H9 (cell line): ENCODE measurements at places on chromosomes 3 and 15. TPM values are rescaled to one million over a fixed set of nuclear protein-coding genes. Genes with fewer than 3 reads are reported as not detected.

GRCh38 chr3:140432229-140432669, 245.6 kb upstream of the TRIM42 start:
- no peak for DNase-seq

DNA sequence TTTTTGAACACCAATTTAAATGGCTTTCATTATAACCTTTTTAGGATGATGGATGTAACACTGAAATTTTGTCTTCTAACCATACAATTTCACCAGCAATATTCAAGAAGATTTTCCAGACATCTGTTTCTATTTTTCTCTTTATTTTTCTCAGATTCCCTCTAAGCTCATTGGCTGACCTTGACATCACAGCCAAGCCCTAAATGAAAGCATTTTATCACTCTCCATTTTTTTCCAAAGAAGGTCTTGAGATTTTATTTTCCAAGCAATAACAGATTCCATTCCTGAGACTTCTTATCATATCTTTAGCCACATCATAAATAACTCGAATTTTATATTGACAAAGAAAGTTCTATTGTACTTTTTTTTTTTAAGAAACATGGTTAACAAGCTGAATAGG, 392.6 kb upstream of the THBS1 start:
- no peak for DNase-seq

GRCh38 chr3:42691816-42692666, 6.7 kb downstream of the KLHL40 start:
- DNase-seq, result no peak

Gene C3orf22
- not detected in 2 replicates for total RNA-seq

Gene SH2D7
- not detected in 2 replicates for total RNA-seq

DNA sequence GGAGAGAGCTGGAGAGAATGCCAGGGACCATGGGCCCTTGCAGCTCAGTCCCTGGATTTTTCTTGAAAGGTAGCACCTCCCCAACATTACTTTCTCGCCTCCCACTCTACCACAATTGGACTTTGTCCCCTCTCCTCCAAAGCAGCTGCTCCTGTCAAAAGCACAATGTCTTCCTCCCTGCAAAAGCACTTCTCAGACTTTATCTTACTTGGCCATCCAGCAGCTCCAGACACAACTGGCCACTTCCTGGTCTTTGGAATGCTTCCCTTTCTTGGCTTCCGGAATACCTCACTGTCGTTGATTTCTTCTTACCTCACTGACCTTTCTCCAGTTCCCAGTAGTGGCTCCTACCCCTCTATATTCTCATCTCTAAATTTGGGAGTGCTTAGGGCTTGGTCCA, 134.6 kb upstream of the PROK2 start:
- no peak for DNase-seq

- no peak for DNase-seq
These were observed 34.3 kb downstream of the DNAH1 start for GRCh38 chr3:52350416-52350815.

DNA sequence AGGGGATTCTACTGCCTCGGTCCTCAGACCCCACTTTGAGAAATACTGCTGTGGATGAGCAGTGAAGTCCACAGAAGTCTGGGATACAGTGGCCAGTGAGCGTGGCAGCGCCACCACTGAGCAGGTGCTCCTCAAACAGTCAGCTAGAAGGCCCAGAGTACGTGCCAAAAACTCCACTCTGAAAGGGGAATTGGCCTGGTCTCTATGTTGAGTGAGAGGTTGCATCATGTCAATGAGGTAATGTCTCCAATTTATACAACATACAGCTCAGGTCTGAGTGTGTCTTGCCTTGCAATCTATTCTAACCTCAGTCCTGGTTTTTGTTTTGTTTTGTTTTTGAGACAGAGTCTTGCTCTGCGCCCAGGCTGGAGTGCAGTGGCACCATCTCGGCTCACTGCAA, 53.3 kb upstream of the ETV5 start:
- DNase-seq, result no peak

- DNase-seq, result no peak
These were observed 186.8 kb upstream of the CGNL1 start for GRCh38 chr15:57189466-57189865.

- DNase-seq, result no peak
These were observed 70.0 kb upstream of the CCDC39 start for GRCh38 chr3:180749322-180749721.

Gene ZMYND10
- total RNA-seq, result 0.61 and 1.4 TPM in 2 replicates

GRCh38 chr3:71090207-71090606, 493.3 kb downstream of the FOXP1 start:
- DNase-seq, result no peak

Gene CKMT1A
- total RNA-seq, result 35.5 and 38.4 TPM in 2 replicates

Gene GUCA1C
- total RNA-seq, result not detected in 2 replicates

DNA sequence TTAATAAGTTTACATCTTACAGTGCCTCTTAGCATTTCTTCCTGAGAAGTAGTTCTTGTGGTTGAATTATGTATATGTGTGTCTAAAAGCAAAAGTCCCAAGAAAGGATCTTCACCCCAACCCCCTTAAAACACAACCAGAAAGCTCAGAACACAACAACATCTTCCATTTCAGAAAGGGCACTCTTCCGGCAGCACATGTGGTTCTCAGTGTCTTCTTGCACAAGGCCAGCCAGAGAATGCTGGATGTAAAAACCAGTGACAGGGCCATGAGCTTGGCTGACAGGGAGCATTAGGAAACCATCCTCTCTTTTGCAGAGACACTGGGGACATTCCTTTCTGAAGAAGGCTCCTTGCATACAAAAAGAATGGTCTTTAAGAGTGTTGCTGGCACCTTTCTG, 45.0 kb downstream of the EEFSEC start:
- DNase-seq, result no peak

Gene ADPRH
- total RNA-seq, result 3.1 and 3.6 TPM in 2 replicates

Gene HLTF
- 41.5 and 44.1 TPM in 2 replicates for total RNA-seq

DNA sequence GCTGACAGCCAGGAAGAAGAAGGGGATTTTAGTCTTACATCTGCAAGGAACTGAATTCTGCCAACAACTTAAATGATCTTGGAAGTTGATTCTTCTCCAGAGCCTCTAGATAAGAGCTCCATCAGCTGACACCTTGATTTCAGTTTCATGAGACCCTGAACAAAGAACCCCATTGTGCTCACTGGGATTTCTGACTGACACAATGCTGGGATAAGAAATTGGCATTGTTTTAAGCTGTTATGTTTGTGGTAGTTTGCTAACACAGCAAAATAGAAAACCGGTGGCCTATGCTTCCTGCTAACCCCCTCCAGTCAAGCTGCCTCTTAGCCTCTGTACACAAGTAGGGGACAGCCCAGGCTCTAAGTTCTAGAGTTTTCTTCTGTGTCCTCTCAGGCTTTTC, 36.2 kb downstream of the MASP1 start:
- DNase-seq, result no peak

DNA sequence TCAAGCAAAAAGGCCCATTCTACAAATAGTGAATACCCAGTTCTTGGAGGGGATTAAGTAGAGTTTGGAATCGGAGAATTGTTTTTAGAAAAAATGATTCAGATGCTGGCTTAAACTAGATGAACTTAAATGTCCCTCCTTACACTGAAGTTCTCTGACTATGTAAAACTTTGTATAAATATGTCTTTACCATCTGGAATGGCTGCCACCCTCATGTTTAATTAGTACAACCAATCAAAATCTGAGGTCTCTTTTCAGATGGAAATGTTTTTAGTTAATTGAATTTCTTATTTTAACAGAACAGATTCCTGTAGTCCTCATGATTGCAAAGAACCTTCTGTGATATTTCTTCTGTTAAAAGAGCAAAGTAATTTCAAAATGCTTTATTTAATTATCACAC, 94.8 kb downstream of the CADM2 start:
- DNase-seq, result no peak

GRCh38 chr3:11592445-11593298, 51.0 kb downstream of the VGLL4 start:
- DNase-seq, result no peak

Gene COL6A5
- 0.04 TPM in 2 replicates for total RNA-seq

Gene AGBL1
- total RNA-seq, result not detected in 2 replicates

DNA sequence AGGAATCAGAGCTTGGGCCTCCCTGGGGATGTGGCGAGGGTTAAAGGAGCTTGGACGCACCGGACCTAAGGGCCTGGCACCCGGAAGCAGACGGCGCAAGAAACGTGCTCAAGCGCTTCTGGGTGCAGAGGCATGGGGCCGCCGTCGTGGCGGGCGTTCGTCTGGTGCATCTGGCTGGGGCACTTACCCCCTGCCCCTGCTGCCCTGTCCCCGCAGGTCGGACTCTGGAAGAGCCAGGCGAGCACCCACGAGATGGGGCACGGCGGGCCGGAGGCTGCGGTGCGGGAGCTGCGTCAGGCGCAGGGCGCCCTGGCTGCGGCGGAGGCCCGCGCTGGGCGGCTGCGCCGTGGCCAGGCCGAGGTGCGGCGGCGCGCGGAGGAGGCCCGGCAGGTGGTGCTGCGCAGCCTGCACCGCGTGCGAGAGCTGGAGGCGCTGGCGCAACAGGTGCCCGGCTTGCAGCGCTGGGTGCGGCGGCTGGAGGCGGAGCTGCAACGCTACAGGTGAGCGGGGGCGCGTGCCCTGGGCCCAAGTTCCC, 2.5 kb downstream of the EFCC1 start:
- DNase-seq, result peak; percentile 64

- DNase-seq, result no peak
These were observed 101.2 kb upstream of the MEX3B start for GRCh38 chr15:82146990-82147461.

GRCh38 chr3:170222647-170223541, 670 bp downstream of the PRKCI start:
- DNase-seq, result peak; percentile 59

DNA sequence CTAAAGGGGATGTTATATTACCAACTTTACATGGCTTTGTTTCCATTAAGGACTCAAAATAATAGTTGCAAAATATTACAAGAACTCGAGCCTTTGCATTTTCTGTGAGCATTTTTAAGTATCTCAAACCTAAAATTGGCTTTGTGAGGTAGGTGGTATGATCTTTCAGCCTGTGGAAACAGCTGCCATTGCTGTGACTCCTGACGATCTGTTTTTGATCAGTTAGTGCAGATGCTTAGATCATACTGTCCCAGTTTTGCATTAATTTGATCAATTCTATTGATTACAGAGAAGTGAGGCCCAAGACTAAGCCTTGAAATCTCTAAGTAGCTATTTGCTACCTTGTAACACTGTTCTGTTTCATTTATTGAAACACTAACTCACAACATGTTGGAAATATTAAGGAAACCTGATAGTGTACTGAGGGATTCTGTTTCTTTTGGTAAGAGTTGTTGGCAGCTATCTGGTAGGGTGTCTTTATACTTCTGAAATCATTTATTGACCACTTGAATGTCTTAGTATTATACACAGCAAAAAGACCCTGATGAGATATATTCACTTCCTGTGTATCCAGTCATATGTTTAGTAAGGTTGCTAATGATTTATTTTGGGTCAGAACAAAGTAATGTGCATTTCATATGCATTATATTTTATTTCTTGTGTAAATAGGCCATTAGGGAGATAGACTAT, 14.8 kb downstream of the SKIL start:
- no peak for DNase-seq

- no peak for DNase-seq
These were observed 99.8 kb upstream of the HERC1 start for GRCh38 chr15:63933522-63933921.

DNA sequence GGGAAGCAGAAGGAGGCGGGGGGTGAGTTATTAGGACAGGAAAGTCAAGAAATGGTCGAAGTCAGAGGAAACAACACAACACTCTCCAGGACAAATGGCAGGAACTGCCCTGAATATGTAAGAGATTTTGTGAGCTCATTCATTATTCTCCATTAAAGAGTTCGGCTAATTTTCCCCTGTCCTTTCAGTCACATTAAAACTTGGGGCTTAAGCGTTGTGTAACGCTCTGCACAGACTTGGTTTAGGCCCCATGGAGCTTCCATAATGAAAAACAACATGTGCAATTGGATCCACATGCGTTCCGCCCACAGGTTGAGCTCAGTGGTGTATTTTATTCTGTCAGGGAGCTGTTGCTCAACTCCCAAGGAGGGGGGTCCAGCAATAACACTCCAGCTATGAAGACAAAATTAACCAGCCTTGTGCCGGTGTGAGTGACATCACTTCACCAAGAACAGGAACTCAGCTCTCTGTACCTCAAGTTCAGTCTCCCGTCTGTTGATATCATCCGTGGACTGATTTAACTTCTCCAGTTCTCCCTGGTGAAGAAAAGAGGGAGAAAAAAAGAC, 2.3 kb downstream of the SH3BP5 start:
- no peak for DNase-seq

DNA sequence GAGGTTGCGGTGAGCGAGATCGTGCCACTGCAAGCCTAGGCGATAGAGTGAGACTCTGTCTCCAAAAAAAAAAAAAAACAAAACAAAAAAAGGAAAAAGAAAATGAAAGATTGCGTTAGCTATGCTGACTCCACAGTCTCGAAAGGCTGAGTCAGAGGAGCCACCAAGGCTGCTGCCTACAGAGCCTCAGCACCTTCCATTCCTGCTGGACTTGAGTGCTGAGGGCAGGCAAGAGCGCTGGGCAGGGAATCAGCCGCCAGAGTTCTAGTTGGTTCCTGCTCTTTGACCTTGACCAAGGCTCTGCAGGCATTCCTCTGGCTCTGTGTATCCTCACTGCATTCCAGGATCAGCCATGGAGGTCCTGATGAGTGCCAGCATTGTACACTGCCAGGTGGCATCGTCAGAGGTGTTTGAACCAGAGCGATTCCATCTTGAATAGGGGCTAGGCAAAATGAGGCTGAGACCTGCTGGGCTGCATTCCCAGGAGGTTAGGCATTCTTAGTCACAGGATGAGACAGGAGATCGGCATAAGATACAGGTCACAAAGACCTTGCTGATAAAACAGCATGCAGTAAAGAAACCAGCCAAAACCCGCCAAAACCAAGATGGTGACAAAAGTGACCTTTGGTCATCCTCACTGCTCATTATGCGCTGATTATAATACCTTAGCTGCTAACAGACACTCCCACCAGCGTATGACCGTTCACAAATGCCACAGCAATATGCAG, 5.9 kb downstream of the MESP2 start:
- DNase-seq, result peak; percentile 41

Gene TMEM62
- 6.2 and 7.2 TPM in 2 replicates for total RNA-seq

Gene GOLGA8S
- 0.07 TPM in 2 replicates for total RNA-seq

Gene GOLGA8J
- not detected in 2 replicates for total RNA-seq

Gene ZNF620
- 27.1 and 27.5 TPM in 2 replicates for total RNA-seq

Gene MITF
- 0.81 and 0.88 TPM in 2 replicates for total RNA-seq

GRCh38 chr15:78937132-78937739, 7.6 kb downstream of the CTSH start:
- DNase-seq, result no peak

DNA sequence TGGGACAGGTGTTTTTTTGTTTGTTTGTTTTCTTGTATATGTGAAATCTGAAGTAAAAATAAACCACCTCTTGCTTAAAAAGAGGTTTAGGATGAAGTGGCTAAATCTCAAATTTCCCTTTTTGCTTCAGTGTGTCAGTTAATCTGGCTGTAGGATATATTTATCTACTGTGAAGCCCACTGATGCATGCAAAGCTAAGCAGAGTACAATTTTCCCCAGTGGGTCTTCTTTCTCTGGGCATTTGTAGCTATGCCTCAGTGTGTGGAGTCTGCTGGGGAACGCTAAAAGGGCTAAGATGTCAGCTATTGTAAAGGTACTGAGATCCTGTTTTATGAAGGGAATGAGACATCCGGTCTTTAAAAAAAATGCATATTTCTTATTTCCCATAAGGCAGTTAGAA, 190.6 kb downstream of the TCF12 start:
- no peak for DNase-seq

Gene SLC22A13
- 0.11 TPM in 1 of 2 replicates, not detected in the other for total RNA-seq

- DNase-seq, result no peak
These were observed 24.8 kb downstream of the TMEM212 start for GRCh38 chr3:171867981-171868380.

- no peak for DNase-seq
These were observed 640.7 kb downstream of the FHIT start for GRCh38 chr3:60610441-60611112.
